ENCODE measurements at places on chromosomes 16 and 17. TPM values are rescaled to one million over a fixed set of nuclear protein-coding genes. Genes with fewer than 3 reads are reported as not detected.

The ZP2 gene
- not detected for total RNA-seq

The CORO1A gene
- total RNA-seq: 3.1 TPM

The NEUROD2 gene
- not detected for total RNA-seq

The C16orf78 gene
- not detected for total RNA-seq

The FZD2 gene
- 29.6 TPM for total RNA-seq

The ZNF750 gene
- total RNA-seq: not detected

- no peak for DNase-seq
Observed at GRCh38 chr16:19604911-19605310, 49.4 kb downstream of the VPS35L start.

- no peak for DNase-seq
Observed at GRCh38 chr17:78821961-78822360, 18.7 kb downstream of the USP36 start.

DNA sequence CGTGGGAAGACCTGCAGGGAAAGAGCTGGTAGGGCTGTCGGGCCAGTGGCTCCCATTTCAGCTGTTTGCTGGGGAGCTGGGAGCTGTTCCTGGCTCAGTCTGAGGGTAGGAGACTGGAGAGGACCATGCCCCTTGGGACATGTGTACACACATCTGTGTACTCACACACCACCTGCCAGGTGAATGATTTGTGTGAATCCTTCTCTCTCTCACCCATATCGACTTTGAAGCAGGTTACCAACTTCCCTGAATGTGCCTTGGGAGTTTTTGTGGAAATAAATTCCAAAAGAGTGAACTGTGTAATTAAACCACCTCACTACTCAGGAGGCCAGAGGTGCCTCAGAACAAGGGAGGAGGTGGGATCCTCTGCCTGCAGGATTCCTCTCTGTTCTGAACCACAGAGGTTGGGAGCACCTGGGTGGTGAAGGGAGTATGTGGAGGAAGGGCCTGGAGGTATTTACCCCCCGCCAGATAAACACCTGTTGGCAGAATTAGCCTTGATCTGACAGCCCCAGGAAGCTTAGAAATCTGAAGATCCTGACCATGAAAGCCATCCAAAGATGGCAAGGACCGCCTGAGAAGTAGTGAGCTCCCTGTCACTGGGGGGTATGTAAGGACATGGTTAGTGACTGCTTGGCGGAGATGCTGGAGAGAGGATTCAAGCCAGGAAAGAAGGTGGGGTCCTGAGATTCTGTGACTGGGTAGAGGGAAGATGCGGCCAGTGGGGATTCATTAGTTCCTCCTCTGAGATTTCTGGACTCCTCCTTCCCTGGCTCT lies 3.3 kb downstream of the ABCC3 start:
- DNase-seq: no peak

DNA sequence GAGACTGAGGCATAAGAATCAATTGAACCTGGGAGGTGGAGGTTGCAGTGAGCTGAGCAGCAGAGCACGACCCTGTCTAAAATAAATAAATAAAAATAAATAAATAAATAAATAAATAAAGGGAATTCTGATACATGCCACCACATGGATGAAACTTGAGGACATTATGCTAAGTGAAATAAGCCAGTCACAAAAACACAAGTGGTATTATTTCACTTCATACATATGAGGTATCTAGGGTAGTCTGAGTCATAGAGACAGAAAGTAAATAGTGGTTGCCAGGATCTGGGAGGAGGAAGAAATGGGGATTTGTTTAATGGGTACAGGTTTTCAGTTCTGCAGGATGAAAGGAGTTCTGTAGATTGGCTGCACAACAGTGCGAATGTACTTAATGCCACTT lies 16.3 kb downstream of the PIPOX start:
- no peak for DNase-seq

DNA sequence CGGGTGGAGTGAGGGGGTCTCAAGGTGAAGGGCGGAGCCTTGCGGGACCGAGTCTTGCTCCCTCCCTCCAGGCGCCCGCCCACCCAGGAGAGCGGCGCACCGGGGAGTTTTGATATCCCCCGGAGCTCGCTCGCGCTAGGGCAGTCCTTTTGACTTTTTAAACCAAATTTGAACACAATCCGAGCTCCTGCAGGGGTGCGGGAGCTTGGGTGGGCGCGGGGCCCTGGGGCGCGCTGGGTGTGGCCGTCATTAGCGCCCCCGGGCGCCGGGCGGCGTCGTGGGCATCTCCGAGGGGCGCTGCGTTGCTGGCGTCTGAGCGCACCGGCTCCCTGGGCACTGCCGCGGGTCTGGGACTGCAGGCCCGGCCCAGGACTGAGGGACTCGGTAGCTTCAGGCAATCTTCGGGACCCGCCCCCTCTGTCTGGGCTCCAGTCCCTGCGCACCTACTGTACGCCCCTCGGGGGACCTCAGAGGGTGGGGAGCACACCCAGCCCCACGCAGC lies 10.9 kb downstream of the MAF start:
- no peak for DNase-seq

GRCh38 chr17:1916963-1917715 lies 87.3 kb downstream of the RPA1 start:
- no peak for DNase-seq

- no peak for DNase-seq
Observed at GRCh38 chr17:45648642-45649041, 135.5 kb upstream of the CRHR1 start.

- no peak for DNase-seq
Observed at GRCh38 chr17:34667656-34668055, 88.3 kb downstream of the TMEM132E start.

DNA sequence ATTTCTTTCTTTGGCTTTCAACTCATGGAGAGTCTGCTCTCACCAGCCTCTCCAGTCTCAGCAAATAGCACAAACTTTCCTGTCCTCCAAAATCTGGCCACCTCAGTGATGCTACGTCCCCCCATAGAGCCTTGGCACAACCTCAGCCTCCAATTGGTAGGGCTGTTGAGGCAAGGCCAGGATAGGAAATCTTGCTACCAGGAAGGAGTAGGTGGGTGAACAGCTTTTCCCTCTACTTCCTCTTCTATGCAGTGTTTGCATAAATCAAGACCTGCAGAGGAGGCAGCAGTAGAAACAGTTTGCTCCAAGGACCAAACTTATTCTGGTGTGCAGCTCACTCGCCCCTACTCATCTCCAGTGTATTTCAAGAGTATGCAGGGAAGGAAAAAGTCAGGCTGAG lies 701 bp upstream of the DPEP2 start:
- DNase-seq: no peak

- DNase-seq: no peak
Observed at GRCh38 chr17:73205459-73205961, 12.7 kb downstream of the COG1 start.

- no peak for DNase-seq
Observed at GRCh38 chr16:79211586-79211985, 389.0 kb downstream of the MAF start.

Data from MG63 (cell line).